ENCODE measurements at places on chromosomes 2 and 18.
A peak's percentile ranks its signal among the peaks of the same experiment; 100 is the strongest.

DNA sequence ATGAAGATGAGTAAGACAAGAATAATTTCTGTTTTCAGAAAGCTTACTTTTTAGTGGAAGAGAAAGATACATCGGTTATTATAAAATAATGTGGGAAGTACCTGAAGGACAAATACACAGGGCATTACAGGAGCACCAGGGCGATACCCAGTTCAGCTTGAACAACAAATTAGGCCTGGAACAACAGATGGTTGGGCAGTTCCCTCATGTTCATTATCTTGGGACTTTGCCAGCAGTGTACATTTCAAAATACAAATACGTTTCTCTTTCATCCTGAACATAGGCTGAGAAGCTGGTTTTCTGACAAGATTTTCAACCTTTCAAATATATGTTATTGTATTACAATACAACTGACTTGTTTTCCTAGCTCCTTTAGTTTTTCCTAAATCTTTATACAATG lies 79.6 kb downstream of the TGIF1 start:
- DNase-seq: no peak

DNA sequence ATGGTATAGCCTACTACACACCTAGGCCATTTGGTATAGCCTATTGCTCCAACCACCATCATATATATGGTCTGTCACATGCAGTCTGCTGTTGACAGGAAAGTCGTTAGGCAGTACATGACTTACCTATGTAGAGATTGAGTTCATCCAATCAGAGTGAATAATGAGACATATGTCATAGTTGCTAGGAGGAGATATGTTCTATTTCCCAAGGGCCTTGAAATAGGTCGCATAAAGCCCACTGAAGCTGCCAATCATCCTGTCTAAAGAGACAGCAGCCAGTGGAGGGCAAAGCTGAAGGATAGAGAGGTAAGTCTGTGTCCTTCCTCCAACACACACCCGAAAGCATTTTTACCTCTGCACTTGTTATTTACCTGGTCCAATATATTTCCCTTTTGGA lies 263.4 kb downstream of the PTPRM start:
- DNase-seq: no peak

- peak; percentile 34 for DNase-seq
Observed at GRCh38 chr2:183037553-183038340, 510 bp downstream of the NCKAP1 start.

- no peak for DNase-seq
Observed at GRCh38 chr2:102137138-102137537, 5.4 kb upstream of the IL1R1 start.

DNA sequence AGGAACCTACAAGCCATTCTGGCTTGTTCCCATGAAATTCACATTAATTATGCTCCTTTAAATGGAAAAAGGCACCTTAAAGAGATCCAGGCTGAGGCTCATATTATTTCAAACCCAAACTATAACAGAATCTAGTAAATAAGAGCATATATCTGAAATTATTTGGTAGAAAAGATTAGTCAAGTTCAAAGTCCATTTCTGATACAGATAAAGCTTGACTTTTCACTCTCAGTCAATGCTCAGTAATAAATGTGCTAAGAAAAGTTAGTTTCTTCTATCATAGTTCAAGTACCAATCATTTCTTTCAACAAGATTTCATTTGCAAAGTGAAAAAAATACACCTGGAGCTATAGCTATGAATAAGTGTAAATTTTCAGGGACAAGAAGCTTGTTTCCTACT lies 61.8 kb upstream of the NARS1 start:
- DNase-seq: no peak

DNA sequence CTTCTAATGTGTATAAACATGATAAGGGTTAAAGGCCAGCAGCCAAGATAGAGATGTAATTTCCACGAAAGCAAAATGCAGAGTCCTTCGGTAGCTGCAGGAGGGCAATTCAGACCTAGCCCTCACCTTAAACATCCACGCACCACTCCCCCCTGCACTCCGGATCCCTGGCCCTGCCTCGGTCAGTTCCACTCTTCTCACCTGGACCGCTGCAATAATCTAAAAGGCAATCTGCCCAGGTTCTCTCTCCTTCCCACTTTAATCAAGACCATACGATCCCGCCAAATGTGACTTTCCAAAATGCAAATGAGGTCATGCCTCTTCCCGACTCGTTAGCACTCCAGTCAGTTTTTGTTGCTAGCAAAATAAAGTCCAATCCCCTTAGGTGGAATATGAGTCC lies 485.2 kb downstream of the EIPR1 start:
- DNase-seq: no peak

DNA sequence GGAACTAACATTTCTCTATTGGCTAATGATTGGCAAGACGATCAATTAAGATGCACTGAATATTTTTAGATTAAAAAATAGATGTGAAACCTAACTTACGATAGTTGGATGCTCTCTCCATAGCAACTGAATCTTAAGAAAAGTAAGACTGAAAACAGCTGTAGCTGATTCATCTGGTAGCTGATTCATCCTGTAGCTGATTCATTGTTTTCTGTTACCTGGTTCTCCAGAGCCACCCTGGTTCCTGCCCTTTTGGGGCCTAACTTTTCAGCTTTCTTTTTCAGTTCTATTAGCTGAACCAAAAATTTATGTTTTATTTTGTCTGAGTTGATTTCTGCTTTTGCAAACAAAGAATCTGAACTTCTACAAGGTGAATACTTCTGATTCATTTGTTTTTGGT lies 22.7 kb upstream of the SPR start:
- DNase-seq: peak; percentile 37

DNA sequence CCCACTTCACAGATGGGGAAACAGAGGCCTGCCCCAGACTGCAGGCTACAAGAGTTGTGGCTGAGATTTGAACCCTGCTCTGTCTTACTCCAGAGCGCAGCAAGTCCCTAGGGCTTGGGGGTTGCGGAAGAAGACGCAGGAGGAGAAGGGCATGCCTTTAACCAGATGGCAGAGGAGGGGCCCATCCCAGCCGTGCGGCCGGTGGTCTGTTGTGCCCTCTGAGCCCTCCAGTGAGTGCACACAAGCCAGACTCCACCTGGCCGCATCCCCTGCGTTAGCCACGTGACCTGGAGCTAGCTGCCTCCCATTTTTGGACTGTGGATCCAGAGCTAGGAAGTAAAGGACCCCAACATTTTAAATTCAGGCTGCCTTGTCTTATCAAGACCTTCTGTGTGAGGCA lies 2.8 kb downstream of the KCNIP3 start:
- DNase-seq: no peak

DNA sequence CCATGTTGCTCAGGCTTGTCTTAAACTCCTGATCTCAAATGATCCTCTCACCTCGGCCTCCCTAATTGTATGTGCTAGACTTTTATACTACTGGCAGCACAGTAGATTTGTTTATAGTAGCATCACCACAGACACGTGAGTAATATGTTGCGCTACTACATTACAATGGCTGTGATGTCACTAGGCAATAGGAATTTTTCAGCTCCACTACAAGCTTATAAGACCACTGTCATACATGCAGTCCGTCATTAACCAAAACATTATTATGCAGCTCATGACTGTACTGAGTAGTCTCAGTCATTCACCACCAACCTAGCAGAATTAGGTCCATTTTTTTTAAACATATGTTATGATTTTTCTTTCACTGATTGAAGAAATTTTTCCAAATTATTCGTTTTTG lies 398.9 kb downstream of the DCC start:
- no peak for DNase-seq

DNA sequence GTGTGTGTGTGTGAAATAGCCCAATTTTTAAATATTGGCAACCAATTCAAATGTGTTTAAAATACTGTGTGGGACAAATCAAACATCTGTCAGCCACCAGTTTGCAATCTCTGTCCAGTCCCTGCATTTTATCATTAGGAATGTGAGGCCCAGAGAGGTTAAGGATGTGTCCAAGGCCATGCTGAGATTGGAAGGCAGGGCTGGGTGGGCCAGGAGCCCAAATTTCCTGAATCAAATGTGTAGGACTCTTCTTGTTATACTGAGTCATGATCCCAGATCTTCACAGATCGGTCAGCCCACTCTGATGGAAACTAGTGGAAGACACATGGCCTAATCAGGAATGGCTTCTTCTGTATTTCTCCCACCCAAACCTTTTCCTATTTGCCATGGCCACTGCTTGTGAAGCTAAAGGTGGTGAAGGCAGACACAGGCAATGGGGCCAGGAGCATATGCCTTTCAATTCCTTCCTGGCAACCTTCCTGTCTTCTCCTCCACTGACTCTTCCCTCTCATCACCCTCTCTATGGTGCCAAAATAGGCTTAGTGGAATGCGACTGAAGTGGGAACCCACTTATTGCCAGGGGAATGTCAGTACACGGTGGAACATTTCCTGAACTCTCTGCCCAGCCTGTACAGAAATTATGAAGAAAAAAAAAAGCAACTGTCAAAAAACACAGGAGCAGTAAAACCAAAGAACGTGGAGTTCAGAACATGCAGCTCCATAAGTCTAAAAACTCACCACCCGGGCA lies 35.5 kb downstream of the ZEB2 start:
- DNase-seq: no peak

- no peak for DNase-seq
Observed at GRCh38 chr2:30900381-30900780, 93.1 kb upstream of the CAPN13 start.

DNA sequence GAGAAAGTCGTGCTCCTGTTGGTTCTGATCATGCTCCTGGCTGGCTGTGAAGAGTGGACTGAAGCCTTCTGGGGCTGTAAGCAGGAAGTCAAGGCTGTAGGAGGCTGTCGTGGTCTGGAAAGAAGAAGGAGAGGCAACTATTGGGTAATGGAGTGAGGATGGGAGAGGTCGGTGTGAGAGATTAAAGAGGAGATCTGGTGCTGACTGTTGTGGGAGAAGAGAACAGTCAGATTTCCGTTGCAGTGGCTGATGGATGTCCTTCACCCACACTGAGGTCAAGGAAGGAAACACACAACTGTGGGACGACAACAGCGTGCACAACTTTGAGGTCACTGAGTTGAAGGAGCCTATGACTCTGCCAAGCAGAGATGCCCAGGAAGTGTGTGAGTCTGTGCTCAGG lies 2.8 kb upstream of the PSMD1 start:
- no peak for DNase-seq

DNA sequence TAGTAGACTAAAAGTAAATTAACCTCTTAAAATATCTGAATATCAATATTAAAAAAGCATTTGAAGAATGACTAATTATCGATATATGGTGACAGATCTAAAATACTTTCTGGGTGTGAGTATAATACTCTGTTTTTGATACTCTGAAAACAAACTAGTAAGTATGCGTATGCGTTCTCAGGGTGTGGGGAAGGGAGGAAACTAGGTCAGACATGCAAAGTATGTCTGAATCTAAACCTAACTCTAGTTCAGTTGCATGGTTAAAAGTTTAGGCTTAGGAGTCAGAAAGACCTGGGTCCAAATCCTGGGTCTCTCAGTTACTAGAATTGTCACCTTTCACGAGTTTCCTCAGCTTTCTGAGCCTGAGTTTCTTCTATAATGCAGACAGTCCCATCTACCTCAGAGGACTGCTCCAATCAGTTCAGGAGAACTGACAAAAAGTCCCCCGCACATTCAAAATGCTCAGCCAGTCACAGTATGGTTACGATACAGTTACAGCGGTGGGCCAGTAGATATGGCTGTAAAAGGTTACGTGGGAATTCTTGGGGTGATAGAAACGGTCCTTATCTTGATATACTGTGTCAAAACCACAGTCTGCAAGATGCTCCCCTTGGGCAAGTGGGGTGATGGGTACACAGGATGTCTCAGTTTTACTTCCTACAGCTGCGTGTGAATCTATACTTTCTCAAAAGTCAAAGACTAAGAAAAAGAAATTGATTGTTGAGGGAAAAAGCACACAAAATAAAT lies 29.2 kb downstream of the UNC50 start:
- no peak for DNase-seq

- no peak for DNase-seq
Observed at GRCh38 chr2:58271826-58272225, 30.7 kb upstream of the FANCL start.

GRCh38 chr2:88620015-88620414 lies 7.2 kb downstream of the EIF2AK3 start:
- DNase-seq: no peak

DNA sequence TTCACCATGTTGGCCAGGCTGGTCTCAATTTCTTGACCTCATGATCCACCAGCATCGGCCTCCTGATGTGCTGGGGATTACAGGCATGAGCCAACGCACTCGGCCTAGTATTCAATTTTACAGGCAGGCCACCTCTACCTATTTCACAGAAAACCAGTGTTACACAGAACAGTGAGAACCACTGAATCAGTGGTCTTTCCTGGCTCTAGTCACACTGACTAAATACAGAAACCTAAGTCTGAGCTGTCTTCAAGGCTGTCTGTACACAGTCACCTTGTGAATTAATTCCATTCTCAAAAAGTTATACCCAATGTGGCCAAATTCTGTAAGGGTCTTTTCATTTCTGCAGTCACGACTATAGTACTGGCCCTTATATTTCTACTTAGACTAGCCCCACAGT lies 3.5 kb downstream of the RNF149 start:
- no peak for DNase-seq

- DNase-seq: peak; percentile 92
Observed at GRCh38 chr18:12282442-12283039, 25.5 kb upstream of the TUBB6 start.

GRCh38 chr2:9703701-9704221 lies 73.0 kb upstream of the YWHAQ start:
- DNase-seq: peak; percentile 27

DNA sequence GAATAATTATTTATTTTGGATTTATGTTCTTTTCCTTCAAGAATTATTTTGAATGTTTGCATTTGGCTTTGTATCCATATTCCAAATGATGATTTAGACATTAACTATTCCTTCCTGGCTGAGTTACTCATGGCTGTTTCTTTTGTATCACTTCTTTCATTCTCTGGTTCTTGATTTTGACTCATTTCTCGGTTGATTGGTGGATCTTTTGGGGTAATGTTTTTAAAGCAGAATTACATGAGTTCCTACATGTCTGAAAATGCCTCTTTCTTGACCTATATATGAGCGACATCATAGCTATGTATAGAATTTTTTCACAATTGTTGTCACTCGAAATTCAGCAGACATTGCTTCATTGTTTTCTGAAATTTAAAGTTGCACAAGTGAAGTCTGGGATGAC lies 39.5 kb downstream of the CYP26B1 start:
- DNase-seq: peak; percentile 68

- peak; percentile 32 for DNase-seq
Observed at GRCh38 chr2:148391324-148391723, 253.2 kb upstream of the EPC2 start.

- no peak for DNase-seq
Observed at GRCh38 chr2:190529486-190530247, 4.9 kb downstream of the NEMP2 start.

GRCh38 chr2:228653884-228654283 lies 472.4 kb upstream of the SPHKAP start:
- no peak for DNase-seq

DNA sequence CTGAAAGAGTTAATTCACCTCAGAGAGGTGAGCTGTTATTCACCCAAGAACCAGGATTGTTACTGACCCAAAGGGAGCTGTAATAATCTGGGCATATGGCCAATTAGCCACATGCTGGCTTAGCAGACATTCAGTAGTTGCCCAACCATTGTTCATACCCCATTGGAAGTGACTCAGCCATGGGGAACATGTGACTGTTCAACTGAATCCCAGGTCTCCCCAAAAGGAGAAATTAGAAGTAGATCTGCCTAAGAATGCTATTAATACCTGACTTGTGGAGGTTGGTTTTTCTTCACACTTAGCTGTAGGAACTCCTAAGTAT lies 272.6 kb upstream of the UBE2E3 start:
- peak; percentile 83 for DNase-seq
